ENCODE measurements at places on chromosomes 1 and 21. TPM values are rescaled to one million over a fixed set of nuclear protein-coding genes. Genes with fewer than 3 reads are reported as not detected.
A peak's percentile ranks its signal among the peaks of the same experiment; 100 is the strongest.

OR10J1 gene
- total RNA-seq = not detected

OVAAL gene
- total RNA-seq = not detected

OR2L3 gene
- not detected for total RNA-seq

ITPKB gene
- 2.3 TPM for total RNA-seq

TMED5 gene
- total RNA-seq = 37.8 TPM

GSTM5 gene
- not detected for total RNA-seq

HES3 gene
- not detected for total RNA-seq

STXBP3 gene
- total RNA-seq = 54.5 TPM

PIK3C2B gene
- total RNA-seq = 2.5 TPM

IER5 gene
- 41.9 TPM for total RNA-seq

DNA sequence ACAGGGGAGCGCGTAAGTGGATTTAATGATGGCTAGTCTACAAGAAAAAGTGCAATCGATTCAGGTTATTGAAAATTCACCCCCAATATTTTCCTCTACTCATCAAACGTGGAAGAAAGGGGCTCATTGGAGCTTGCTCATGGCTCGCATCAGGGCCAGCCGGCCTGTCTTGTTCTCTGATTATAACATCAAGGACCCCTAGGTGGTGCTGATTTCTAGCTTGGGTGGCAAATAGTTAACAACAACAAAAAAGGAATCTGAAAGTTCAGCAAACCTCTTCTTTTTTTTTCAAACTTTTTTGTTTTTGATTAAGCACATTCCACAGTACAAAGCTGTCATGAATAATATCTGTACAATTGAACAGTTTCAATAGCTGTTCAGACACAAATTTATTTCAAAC lies 35.8 kb upstream of the SOD1 start:
- no peak for DNase-seq

- no peak for DNase-seq
Measured at GRCh38 chr1:80008934-80009333, 1002.4 kb upstream of the ADGRL4 start.

DNA sequence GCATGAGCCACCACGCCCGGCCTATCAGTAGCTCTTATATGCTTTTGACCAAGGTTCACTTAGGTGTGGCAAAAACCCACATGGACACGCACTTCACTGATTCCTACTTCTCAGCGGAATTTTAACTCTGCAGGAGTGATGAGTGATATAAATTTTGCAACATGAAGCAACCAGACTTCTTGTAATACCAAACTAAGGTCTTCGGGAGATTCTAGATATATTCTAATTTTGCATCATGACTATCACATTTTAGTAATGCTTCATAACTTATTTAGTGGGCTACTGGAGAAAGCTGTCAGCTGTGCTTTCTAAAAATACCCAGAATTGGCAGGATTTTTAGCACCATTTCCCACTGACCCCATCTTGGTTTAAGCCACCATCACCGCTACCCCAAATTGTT lies 27.8 kb downstream of the RHCE start:
- DNase-seq = no peak

DNA sequence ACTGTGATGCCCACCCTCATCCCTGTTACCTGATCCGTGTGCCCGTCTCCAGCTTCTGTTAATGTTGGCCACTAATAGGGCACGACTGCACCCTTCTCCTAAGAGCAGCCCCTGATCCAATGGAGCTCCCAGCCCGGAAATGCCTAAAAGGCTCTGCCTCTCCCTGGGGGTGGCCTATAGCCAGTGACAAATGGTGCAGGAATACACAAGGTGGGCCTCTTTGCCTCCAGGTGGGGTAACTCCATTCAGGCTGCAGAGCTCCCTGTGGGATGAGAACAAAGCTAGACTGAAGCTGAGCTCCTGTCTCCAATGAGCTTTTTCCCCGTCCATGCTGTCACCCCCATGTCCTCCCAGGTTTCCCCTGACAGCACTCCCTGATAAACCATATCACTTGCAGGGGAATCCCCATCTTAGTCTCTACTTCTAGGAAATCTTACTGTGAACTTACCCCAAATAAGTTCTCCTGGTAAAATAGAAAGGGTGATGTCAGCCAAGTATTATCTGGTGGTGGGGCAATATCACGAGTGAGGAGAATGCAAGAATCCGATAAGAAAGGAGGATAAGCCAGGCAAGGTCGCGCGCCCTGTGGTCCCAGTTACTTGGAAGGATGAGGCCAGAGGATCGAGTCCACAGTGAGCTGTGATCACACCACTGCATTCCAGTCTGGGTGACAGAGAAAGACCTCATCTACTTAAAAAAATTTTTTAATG lies 18.6 kb downstream of the S100A7A start:
- no peak for DNase-seq

GRCh38 chr1:3477241-3477995 lies 23.0 kb downstream of the ARHGEF16 start:
- DNase-seq = no peak

- DNase-seq = no peak
Measured at GRCh38 chr1:1092149-1092855, 18.2 kb upstream of the RNF223 start.

- DNase-seq = no peak
Measured at GRCh38 chr1:153779781-153780541, 4.8 kb downstream of the SLC27A3 start.

- no peak for DNase-seq
Measured at GRCh38 chr21:38291874-38292273, 35.1 kb downstream of the KCNJ15 start.

- DNase-seq = no peak
Measured at GRCh38 chr1:81559662-81560350, 240.9 kb upstream of the ADGRL2 start.

DNA sequence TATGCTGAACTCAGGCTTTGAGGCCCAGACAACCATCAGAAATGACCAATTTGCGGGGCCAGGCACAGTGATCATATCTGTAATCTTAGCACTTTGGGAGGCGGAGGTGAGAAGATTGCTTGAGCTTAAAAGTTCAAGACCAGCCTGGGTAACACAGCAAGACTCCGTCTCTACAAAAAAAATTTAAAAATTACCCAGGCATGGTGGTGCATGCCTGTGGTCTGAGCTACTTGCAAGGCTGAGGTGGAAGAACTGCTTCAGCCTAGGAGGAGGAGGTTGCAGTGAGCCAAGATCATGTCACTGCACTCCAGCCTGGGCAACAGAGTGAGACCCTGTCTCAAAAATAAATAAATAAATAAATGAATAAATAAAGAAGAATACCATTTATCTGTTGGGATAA lies 156.5 kb downstream of the EIF4G3 start:
- DNase-seq = no peak

DNA sequence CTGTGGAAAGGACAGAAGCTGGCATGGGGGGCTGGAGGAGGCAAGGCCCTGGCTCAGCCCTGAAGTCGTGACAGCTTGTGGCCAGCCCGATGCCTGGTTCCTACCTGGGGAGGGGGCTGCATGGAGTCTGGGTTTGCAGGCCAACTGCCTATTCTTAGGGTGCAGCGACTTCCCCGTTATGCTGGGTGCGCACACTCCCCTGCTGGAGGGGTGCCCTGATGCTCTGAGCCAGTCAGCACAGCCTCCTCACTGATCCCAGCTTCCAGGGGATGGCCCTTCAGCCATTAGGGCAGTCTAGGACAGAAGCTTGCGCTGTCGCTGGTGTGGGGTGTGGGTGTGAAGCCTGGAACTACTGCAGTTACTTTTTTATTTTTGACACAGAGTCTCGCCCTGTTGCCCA lies 30.0 kb upstream of the SLC19A1 start:
- no peak for DNase-seq

- DNase-seq = no peak
Measured at GRCh38 chr1:245051349-245052221, 103.2 kb upstream of the KIF26B start.

- DNase-seq = no peak
Measured at GRCh38 chr1:205259324-205259832, 31.6 kb downstream of the TMCC2 start.

DNA sequence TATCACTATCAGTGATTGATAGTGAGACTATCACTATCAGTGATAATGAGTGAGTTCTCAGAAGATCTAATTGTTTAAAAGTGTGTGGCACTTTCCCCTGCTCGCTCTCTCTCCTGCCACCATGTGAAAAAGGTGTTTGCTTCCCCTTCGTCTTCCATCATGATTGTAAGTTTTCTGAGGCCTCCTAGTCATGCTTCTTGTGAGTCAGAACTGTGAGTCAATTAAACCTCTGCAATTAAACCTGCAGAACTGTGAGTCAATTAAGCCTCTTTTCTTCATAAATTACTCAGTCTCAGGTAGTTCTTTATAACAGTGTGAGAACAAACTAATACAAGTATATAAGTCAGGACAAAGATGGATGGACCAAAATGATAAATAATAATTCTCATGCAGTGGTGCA lies 7.0 kb upstream of the IL23R start:
- no peak for DNase-seq

DNA sequence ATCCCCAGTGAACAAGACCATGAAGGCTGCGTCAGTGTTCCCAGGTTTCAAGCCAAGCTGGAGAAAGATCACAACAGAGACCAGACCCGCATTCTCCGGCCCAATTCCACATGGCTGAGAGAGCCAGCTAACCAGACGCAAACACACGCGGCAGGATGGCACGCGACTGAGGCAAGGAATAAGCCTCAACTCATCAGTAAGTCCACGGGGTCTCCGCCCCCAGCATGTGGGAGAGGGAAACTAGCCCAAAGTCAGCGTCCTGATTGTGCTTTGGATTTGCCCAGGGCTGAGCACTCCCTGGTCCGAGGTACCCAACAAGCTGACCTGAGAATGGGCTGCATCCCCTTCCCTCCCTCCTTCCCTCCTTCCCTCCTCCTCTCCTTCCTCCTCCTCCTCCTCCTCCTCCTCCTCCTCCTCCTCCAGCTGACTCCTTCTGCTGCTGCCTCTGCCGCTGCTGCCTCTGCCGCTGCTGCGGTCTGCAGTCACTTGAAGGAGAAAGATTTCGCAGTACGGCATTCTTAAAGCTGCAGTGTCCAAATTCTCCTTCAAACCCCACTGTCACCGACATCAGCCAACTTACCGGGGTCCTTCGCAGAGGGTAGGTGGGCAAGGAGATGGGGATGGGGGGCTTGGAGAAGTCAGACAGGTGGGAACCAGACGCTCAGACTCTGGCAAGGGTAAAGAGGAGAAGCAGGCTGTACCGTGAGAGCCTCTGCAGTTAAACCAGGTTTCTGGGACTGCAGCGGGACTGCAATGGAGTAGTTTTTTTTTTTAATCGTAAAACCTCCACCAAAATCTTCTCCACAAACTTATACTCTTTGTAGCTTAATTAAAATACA lies 33.0 kb upstream of the H6PD start:
- DNase-seq = peak; percentile 11

GRCh38 chr1:169271098-169271497 lies 96.5 kb downstream of the NME7 start:
- no peak for DNase-seq
